Kidney epithelial cell (primary cell): ENCODE measurements at places on chromosomes 12 and 14. TPM values are rescaled to one million over a fixed set of nuclear protein-coding genes. Genes with fewer than 3 reads are reported as not detected.

DNA sequence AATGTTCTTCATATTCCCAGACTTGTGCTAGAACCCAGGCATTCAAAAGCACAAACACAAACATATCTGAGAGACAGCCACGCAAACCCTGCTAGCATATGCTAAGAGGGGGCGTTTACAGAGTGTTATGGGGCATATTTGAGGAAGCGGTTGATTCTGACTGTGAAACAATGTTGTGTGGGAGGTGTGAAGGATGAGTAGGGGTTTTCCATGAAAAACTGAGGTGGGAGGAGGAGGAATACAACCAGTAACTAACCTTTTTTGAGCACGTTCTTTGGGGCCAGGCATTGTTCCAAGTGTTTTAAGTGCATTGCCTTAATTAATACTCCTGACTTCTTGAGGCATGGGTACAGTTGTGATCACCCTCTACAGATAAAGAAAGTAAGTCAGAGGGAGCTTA is 499.5 kb downstream of the AACS start:
- DNase-seq, result no peak

DNA sequence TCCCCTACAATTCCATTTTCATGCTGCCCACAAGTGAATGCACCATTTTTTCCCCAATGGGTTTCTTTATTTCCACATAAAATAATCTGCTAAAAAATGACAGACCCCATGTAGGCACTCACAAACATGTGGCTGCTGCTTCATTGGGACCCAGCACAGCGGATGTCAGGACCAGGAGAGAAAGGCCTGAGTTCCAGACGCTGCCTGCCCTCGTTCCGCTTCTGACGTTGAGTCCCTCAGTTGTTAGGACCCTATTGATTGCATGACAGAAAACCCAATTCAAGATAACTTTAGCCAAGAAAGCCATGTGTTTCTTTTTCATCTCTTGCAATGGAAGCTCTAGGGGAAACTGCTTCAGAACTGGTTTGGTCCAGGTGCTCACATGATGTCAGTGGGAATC is 34.6 kb downstream of the ADGRD1 start:
- no peak for DNase-seq

DNA sequence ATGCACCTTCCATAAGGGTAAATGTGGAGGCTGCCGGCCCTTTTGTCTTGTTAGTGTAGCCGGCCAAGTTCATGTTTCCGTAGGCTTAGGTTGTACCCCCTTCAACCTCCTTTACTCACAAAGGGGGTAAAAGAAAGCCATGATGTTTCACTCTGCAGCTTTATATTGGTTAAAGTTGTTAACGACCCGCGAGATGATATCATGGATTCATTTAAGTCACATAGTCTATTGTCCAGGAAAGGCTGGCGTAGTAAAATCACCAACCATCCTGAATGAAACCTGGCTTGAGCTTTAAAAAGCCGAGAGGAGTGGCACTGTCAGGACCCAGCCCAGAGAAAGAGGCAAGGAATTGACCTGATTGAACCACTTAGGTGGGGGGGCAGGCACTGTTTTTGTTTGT is 1.3 kb downstream of the UNG start:
- no peak for DNase-seq

DNA sequence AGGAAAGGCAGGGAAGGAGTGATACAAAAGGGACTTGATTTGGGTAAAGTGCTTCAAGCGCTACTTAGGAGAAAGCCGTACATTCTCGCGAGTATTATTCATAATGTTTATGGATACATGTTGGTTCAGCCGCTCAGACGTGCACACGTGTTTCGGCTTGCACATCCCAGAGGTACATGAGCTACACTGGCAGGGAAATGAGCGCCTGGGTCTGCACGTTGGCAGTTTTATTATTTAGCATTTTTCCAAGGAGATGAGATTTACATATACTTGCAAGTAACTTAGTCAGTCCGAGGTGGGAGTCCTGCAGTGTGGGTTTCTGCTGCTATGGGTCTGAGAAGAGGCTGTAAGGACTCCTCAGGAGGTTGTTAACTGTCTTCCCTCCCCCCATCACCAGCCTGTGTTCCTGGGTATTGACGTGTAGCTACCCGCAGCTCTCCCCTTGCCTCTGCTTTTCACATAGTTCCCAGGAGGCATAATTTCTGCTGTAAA is 1.5 kb downstream of the PRKCH start:
- peak; percentile 4 for DNase-seq

DNA sequence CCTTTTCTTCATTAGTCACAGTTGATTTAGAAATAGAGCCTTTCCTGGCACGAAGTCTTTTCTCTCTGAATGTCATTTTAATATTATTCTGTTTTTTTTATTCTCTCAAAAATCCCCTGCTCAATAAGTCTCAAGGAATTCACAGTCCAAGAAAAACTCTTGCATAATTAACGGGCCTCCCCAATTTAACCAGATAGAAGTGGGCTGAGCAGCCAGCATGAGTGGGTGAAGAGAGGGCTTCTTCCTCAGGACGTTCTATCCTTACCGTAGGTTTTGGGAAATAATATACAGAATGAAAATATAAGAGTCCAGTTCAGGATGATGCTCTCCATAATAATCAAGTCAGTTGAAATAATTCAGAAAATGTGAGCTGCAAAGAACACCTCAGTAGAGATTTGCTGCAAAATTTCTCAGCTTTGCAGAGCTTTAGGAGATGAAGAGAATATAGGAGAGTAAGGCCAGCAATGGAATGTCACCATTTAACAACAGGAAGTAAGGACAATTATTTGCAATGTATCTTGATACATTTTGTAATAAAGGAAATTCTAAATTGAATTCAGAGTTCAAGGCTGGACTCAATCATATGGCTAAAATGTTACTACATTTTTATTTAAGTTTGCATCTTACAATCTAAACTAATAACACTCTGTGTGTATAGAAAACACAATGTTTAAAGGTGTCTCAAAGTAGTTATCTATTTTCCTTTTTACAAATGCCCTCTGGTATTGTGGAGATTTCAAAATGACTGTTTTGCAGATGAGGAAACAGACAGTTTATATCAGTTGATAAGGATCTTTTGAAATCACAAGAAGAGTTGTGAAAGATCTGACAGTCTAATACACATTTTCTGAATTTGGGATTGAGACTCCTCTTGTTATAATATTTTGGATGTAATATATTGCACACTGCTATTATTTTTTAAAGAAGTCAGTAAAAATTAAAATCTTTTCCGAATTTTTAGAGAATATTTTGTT is 1724.1 kb upstream of the SEL1L start:
- no peak for DNase-seq

DNA sequence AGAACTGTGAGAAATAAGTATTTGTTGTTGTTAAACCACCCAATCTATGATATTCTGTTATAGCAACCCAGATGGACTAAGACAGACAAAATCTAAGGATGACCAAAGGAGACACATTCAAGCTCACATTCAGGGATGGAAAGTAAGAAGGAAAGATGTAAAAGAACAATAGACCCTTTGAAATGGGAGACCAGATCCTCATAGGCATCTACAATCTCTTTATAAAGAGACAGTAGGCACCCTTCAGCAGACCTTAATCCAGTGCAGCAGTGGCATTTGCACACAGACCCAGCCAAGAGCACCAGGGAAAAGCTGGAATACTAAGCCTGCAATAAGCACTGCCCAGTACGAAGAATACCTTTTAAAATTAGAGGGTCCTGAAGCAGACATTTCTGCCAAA is 132.7 kb downstream of the KLHL28 start:
- DNase-seq, result no peak

DNA sequence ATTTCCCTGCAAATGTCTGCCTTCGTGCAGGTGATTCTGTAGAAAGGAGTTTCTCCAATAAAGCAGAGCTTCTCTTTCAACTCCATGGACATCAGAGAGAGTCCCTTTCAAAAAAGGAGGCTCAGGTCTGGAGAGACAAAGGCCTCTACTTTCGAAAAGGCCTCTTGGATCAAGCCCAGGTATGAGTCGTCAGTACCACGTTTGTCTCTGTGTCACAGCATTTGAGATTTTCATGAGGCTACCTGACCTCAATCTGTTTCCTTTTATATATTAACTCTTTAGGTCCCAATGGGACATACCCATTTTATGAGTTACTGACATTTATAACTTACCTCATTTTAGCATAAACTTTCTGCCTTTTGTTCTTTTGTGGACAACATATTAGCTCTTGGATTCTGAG is 290.8 kb downstream of the RPAP3 start:
- DNase-seq, result no peak

The MCRS1 gene
- 76.3 and 79.7 TPM in 2 replicates for total RNA-seq

The LIN7A gene
- total RNA-seq, result 0.79 and 1.3 TPM in 2 replicates

The NEUROD4 gene
- not detected in 2 replicates for total RNA-seq
